NCI-H446 (cell line): ENCODE measurements at places on chromosomes 11 and 22.

DNA sequence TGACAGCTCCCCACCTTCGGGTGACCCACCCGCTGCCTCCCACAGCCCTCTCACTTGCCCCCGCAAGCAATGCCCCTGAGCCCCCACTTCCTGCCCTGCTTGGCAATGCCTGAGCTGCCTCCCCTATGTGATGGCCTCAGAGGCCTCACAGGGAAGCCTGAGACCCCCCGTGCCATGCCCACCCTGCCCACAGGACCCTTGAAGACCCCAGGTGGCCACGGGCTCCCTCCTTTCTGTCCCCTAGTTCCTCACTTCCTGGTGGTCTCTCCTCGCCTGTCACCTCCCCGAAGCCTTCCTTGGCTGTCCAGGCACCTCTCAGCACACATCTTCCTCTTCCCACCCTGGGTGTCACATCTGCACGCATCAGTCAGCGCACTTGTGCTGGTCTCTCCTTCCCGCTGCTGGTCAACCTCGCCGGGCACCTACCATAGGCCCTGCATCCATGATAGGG is 90.5 kb downstream of the BRD1 start:
- DNase-seq: no peak

- DNase-seq: no peak
Measured at GRCh38 chr11:130964058-130964792, 47.9 kb upstream of the SNX19 start.

DNA sequence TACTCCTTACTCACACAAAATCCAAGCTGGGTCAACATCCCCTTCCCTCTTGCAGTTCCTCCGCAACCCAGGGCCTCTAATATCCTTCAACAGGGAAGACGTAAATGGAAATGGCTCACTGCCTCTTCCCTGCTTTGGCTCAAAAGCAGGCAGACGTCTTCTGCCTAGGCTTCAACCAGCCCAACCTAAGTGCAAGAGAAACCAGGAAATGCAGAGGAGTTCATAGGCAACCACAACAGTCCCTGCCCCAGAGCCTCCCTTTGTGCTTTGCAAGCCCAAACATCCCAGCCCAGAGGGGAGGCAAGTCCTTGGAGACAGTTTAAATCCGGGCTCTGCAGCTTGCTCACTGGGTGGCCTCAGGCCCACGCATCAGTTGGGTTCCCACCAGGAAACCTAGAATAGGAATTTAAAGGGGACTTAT is 33.3 kb downstream of the CD6 start:
- no peak for DNase-seq

DNA sequence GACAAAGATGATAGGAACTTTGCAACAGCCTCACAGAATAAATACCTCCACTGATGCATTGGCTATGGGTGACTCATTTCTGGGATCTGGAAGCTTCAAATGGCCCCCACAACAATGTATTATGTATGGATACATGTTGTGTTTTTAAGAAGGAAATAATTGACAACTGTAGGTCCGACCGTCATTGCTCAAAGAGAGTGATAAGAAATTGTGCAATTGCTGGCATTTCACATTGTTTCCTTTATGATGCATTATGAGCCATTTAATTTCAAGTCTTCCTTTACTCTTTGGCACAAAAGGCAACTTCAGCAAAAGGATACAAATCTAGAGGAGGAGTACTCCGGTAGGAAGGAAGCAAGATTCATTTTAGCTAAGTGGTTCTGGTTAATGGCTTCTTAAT is 2.0 kb downstream of the ANO3 start:
- no peak for DNase-seq
